ENCODE measurements at places on chromosomes 3 and 15.

DNA sequence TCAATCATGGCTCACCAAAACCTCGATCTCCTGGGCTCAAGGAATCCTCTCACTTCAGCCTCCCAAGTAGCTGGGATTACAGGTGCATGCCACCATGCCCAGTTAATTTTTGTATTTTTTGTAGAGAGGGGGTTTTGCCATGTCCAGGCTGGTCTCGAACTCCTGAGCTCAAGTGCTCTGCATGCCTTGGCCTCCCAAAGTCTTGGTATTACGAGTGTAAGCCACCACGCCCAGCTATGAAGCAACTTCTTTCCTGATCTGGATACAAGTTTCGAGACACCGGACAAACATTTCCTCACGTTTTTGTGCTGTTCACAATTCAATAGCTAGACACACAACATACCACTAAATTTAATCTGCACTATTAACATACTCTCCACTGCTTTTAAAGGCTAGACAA is 3.4 kb upstream of the SYNM start:
- no peak for DNase-seq

GRCh38 chr3:6444888-6445658 is 415.8 kb upstream of the GRM7 start:
- no peak for DNase-seq

- no peak for DNase-seq
Observed at GRCh38 chr3:54712539-54712938, 215.3 kb downstream of the LRTM1 start.

- no peak for DNase-seq
Observed at GRCh38 chr15:85826756-85827515, 32.2 kb upstream of the KLHL25 start.

GRCh38 chr3:38173834-38174418 is 8.6 kb downstream of the OXSR1 start:
- no peak for DNase-seq
